ENCODE measurements at places on chromosomes 6 and 20.

DNA sequence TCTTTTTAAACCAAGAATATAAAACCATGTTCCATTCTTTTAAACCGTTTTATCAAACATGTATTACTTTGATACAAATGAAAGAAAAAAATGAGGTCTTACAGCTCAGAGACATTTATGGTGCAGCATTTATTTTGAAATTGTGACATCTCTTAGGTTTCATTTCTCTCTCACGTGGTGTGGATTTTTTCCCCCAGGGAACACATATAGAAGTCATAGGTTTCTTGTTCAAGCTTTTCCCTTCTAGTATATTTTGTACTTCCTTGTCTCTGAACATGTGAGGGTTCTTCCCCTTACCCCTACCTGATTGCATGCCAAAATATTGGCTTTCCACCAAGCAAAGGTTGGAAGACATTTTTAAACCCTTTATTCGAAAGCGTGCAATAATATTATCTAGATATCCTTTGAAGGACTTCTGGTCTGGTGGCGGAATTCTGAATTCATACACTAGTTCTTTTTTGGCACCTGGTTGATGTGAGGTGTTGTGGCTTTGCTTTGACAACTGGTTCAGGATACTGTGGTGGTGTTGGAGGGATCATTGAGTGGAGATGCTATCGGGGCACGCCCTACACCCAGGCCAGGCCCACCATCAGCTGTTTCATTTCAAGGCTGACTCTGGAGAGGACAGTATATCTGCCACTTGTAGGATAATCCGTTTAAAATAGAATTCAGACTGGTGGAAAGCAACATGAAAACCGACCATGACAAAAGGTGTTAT, 5.6 kb upstream of the FAM50B start:
- DNase-seq, result peak; percentile 53

GRCh38 chr20:51560550-51561307, 18.2 kb upstream of the NFATC2 start:
- DNase-seq, result peak; percentile 28

- DNase-seq, result no peak
These were observed 31.1 kb downstream of the RALY start for GRCh38 chr20:34024723-34025351.

DNA sequence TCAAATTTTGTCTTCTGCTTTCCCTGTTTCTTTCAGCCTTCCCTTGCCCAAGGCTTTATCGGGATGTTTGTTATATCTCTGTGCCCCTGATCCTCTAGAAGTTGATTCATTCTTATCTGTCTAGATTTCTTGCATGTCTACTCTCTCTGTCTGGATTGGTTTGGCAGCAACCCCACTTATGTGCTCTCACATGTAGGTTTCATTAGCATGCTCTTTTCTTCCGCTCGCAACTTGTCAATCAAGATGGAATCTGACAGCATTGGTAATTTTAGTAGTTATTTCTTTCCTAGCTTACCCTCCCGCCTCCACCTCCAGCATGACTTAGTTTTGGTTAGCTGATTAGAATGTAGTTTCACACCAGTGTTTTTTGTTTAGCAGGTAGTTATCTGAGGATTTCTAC, 39.3 kb downstream of the LRRC1 start:
- DNase-seq, result no peak

DNA sequence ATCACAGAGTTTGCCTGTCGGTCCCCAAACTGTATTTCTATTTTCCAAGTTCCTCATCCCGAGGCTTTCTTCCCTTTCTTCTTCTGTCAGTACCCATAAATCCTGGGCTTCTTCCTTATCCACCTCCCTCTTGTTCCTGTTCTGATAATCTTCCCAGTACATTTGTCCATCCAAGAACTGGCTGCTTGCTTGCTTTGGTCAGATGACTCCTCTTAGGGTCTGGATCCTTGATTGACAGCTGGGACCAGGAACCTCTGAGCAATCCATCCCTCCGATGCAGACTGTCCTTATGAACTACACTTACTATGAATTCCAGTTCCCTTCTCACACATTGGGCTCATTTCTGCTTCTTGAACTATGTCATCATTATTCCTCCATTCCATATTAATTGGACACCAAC, 275.3 kb upstream of the CITED2 start:
- no peak for DNase-seq

DNA sequence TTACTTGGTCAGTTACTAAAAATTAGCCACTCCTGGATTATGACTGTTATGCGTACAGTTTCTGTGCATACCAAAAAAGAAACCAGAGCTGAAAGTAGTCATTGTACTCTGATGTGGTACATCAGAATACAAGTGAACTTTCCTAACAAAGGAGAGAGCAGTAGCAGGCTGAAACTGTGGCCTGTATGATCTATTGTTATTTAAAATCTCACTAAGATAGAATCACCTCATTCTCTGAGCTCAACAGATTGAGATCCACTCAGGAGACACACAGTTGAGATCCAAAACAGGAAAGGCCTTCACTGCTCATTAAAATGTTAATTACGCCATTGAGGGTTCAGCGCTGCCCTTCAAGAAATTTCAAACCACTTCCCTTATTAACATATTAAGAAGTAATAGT, 576.4 kb downstream of the LMBRD1 start:
- DNase-seq, result no peak

GRCh38 chr6:97322811-97323210, 39.8 kb upstream of the MMS22L start:
- peak; percentile 19 for DNase-seq

DNA sequence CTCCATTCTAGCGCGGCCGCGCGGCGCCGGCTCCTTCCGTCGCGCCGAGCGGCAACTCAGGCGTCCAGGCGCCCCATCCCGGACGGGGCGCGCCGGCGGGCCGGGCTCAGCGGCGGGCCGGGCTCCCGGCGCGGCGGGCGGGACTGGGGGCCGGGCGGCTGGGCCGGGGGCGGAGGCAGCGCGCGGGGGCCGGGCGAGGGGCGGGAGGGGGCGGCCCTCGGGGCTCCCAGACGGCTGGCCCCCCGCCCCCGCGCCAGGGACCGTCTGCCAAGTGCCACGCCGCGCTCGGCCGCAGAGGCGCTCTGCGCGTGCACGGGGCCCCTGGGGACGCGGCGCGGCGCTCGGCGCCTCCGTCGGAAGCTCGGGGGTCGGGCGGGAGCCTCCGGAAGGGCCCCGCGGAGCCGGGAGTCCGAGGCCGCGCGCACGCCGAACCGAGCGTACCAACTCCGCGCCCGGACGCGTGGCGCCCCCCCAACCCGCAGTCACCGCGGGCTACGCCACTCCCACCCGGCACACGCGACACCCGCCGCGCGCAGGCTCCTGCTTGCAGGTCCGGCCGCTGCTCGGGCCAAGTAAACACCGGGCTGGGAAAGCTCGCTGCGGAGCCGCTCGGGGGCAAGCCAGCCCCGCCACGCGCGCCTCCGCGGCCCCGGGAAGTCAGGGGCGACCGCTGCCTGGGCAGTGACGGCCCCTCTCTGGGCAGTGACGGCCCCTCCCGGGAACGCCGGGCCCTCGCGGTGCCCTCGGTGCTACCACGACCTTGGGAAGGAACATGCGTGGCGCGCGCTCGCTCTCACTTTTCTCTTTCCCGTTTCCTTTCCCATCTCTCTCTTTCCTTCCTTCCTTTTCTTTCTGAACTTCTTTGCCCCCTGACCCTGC, at the start of gene PREX1:
Gene PREX1 (minus strand): TSS at position 145 of the 879 bp plus-strand sequence. CDS start 139 bp downstream, at position 6.
- peak; percentile 71 for DNase-seq

GRCh38 chr6:42224222-42225028, 6.8 kb upstream of the MRPS10 start:
- DNase-seq, result peak; percentile 89

- DNase-seq, result no peak
These were observed 52.7 kb downstream of the KDM1B start for GRCh38 chr6:18207949-18208348.

DNA sequence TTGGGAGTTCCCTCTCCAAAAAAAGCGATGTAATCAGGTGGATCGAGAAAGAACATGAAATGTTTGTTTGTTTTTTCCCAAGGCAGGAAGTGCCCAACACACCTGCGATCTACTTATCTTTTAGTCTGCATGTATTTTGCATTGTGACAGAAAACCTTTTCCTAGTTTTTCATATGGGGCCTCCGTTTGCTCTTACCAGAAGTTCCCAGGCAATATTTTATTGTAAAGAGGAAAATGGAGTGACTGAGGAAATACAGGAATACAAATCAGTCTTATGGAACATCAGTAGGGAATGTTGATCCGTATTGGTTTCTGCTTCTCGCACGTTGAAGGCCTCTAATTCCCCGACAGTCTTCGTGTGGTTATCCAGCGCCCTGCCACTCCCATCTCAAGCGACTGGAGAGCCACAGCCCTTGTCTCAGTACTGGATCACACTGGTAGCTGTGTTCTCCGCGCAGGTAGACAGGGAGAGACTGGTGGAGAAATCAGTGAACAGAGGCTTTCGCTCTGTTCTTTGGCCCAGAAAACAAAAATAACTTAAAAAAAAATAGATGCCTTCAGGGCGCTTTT, 107.4 kb downstream of the TRIM27 start:
- DNase-seq, result no peak

GRCh38 chr6:11172501-11173327, 59.8 kb downstream of the NEDD9 start:
- DNase-seq, result peak; percentile 48

DNA sequence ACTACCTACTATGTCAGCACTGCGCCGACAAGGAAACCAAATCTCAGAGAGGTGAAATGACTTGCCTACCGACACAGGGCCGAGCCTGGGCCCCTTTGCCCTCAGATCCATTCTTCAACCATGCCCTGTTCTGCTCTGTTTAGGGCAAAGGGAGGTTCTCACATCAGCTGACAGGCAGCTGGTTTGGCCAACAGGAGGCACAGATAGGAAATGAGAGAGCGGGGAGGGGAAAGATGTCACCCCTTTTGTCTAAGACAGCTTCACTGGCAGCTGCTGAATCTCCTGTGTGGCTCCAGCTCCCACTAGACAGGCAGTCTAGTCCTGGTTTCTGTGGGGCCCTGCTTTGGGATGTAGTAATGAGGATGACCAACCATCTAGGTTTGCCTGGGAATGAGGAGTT, 158.7 kb downstream of the TMEM200A start:
- DNase-seq, result no peak

DNA sequence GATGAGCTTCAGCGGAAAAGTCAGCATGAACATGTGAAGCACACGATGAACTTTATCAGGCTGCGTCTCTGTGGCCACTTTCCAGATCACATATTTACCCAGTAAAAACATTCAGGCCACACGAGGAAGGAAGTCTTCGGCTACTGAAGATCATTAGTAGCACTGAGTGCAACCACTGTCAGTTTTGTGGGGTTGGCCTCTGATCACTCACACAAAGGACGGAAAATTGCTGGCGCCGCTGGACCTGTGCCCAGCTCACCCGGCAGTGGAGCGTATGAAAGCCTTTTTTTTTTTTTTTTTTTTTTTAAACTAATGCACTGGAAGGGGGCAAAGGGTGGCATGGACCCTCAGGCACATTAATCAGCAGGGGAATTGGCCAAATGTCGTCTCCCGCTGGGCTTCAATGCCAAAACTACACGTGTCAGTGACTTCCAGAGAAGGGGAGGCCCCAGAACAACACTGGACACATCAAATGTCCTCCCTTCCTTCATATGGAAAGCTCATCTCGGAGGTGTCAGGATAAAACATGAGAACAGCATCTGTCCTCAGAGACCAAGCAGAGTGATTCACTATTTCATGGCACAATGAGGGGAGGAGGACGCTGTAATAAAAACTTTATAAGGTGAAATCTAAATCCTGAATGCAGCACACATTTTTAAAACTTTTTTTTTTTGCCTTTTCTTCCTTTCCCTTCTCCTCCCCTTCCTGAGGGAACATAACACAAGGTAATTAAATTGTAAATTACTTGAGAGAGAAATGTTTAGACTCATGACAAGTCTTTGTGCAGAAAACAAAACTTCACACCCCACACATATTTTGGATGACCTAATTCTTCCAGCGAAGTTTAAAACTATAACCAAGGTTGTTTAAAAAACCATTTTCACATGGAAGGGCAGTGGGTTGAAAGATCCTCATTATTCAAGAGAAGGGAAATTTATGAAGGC, 223.4 kb downstream of the FOXC1 start:
- peak; percentile 72 for DNase-seq

DNA sequence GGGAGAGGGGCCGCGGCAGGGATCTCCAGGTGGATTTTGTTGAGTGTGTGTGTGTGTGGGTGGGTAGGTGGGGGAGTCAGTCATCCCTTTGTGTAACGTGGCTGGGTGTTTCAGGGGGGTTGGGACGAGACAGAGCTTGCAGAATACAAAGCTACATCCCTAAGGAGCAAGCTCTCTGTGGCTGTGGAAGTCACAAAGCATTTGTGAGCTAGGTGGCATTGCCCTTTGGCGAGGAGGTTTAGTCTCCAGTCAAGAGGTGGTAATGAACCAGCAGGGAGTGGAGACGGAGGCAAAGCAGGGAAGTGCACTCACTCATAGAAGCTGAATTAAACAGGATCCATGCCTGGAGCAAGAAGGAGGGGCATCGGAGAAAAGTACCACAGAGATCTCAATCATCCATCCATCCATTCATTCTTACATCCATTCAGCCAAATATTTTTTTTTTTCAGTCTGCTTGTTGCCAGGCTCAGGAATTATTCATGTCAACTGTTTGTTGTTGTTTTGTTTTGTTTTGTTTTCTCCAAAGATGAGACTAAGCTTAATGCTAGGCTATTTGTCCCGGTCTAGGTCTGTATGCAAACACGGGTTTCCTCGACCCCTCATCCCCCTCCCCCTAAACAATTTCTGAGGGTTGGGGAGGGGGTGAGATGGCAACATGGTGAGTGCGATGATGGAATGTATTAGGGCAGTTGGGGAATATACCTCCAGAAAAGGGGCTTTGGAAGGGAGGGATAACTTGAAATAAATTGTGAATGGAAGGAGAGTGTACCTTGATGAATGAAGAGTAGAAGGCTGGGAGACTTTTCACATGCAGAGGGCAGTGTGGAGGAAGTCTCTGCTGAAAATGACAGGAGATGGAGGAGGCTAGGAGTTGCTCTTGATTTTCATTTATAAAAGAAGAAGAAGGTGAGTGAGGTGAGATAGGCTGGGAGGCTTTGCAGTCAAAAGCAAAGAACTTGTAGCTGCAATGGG, 1.0 kb downstream of the HCRTR2 start:
- DNase-seq, result no peak

DNA sequence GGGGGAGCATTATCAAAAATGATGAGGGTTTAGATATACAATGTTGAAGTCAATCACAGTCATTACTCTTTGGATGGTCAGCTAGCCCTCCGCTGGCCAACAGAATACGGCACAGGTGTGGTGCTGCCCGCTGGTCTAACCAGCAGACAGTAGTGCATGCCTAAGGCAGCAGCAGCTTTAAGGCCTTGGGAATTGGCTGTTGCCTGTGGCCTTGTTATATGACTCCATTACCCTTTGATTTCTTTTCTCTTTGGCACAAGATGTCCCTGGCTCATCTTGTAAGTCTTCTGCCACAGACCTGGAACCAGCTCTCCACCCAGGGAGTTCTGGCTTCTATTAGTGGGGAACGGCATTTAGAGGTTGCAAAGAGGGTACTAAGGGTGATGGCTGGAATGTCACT, 110.2 kb downstream of the WDR27 start:
- no peak for DNase-seq

GRCh38 chr20:41524980-41525613, 93.1 kb downstream of the CHD6 start:
- peak; percentile 17 for DNase-seq

- DNase-seq, result no peak
These were observed 116.0 kb downstream of the TRMT11 start for GRCh38 chr6:126102358-126102757.

Data from RPMI7951 (cell line).